HCT116 (cell line): ENCODE measurements at places on chromosomes 4 and X. TPM values are rescaled to one million over a fixed set of nuclear protein-coding genes. Genes with fewer than 3 reads are reported as not detected.

DNA sequence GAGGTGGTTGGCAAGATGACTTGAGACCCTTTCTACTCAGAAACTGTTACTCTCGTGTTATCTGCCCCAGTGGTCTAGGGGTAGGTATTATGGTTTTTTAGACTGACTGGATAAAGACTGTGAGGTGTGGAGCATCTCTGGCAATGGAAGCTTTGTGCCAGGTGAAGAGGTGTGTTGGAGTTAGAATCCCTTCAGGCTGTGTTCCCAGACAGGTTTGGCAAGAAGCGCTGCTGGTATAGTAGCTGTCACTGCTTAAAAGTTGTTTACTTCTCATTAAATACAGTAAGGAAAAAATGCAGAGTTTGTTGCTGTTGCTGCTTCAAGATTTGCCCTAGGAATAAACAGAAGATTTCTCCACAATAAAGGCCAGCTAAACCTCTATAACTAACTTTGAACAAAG, 35.3 kb downstream of the AREG start:
- no peak for DNase-seq
- no peak overlapping the region for H3K4me3 ChIP-seq
- no peak overlapping the region for H3K27ac ChIP-seq

- H3K36me3 ChIP-seq = no peaks in the 10 kb centered on the region
- H3K27me3 ChIP-seq = no peaks in the 10 kb centered on the region
- no peak overlapping the region for H3K4me3 ChIP-seq
Measured at GRCh38 chr4:66506985-66507384, 836.7 kb upstream of the EPHA5 start.

- H3K4me3 ChIP-seq = no peak overlapping the region
- H3K27me3 ChIP-seq = no peaks in the 10 kb centered on the region
- H3K27ac ChIP-seq = no peak overlapping the region
- H3K36me3 ChIP-seq = peaks cover 4% of the 10 kb centered on the region
- no peak for DNase-seq
Measured at GRCh38 chr4:120055162-120055561, 11.5 kb downstream of the MAD2L1 start.

DNA sequence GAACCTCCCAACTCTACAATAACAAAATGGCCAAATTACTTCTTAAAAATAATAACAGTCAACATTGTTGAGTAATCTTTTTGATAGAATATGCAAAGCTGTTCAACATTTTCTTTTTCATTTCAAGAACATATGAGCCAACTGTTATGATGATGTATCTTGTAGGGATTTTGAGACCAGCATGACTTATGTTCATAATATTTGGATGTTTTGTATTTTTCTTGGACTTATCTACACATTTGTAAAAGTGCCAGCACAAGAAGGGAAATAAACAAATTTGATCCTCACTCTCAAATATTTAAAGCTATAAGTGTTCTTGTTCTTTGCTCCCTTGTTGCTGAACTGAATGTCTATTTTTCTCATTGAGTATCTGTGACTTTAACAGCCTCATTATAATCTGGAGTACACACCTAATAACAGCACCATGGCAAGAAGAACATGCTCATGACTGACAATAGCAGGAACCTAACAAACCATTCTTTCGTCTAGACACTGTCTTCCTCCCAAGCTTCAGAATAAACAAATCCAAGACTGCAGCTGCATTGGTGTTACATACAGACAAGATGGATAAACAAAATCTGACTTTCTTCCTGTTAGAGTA, 1049.7 kb downstream of the FAT4 start:
- H3K27ac ChIP-seq = no peak overlapping the region
- H3K27me3 ChIP-seq = no peaks in the 10 kb centered on the region
- no peak for DNase-seq

GRCh38 chrX:63513825-63514568, 162.9 kb upstream of the SPIN4 start:
- H3K4me3 ChIP-seq = no peak overlapping the region
- DNase-seq = no peak
- no peaks in the 10 kb centered on the region for H3K36me3 ChIP-seq
- no peak overlapping the region for H3K27ac ChIP-seq
- no peaks in the 10 kb centered on the region for H3K27me3 ChIP-seq

DNA sequence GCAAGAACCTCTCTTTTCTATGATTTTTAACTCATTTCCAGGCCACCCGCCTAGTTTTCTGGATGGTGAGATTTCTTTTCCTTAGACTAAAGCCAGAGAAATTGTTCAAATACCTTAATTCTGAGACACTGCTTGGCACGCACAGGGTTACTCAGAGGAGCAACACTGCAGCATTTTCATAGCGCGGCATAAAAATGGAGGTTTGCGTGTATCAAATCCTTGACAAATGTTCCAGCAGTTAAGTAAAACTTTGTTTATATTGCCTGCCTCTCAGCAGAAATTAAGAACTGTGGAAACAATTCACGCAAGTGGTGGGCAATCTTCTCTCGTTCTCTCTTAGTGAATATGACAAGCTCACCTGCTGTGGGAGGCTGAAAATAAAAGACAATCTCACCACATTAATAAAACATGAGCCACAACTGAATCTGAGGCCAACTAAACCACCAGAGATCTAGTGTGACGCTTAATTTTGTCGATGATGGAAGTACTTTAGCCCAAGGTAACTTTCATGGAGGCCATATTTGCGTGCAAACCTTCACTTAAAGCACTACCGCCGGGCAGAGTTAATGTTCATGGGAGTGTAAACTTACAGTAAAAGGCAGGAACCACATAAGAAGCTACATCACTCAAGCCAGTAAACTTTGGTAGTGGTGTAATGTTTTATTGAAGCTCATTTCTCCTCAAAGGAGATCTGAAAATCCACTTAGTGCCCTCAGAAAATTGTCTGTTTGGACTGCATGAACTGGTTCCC, 894.8 kb upstream of the EPHA5 start:
- H3K4me1 ChIP-seq = no peaks in the 10 kb centered on the region
- H3K27me3 ChIP-seq = no peaks in the 10 kb centered on the region
- DNase-seq = no peak
- H3K27ac ChIP-seq = no peak overlapping the region

DNA sequence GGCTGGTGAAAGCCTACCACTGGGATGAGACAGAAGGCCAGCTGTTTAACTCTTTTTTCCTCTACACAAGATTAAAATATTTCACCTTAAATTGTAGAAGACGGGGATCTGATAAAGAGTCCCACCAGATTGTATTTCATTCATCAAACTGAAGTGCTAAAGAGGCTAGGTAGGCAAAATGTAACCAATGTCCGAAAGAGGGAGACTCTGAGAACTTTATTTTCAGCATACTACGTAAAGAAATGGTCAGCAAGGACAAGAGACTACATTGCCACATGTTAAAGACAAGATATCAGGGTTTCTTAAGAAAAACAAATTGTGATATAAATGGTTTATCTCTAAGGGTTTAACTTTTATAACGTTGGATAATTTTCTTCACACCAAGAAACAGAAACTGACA, 71.6 kb upstream of the INPP4B start:
- no peak overlapping the region for H3K27ac ChIP-seq
- DNase-seq = no peak
- no peaks in the 10 kb centered on the region for H3K27me3 ChIP-seq
- H3K36me3 ChIP-seq = no peaks in the 10 kb centered on the region
- no peaks in the 10 kb centered on the region for H3K4me1 ChIP-seq

Gene C1GALT1C1
- total RNA-seq = 15.4 TPM

Gene RAPGEF2
- total RNA-seq = 21.2 TPM

Gene NALF2
- total RNA-seq = 8.7 TPM
